ENCODE measurements at places on chromosomes 2 and 18.
A peak's percentile ranks its signal among the peaks of the same experiment; 100 is the strongest.

GRCh38 chr2:40243581-40244187 is 208.2 kb downstream of the SLC8A1 start:
- no peaks in the 10 kb centered on the region for H3K27me3 ChIP-seq
- H3K4me3 ChIP-seq = no peak overlapping the region
- H3K4me1 ChIP-seq = no peaks in the 10 kb centered on the region
- H3K36me3 ChIP-seq = no peaks in the 10 kb centered on the region
- H3K27ac ChIP-seq = no peak overlapping the region

- no peak overlapping the region for H3K27ac ChIP-seq
- no peak for DNase-seq
- no peak overlapping the region for H3K4me3 ChIP-seq
- H3K4me1 ChIP-seq = no peaks in the 10 kb centered on the region
Measured at GRCh38 chr18:46764586-46764985, 7.7 kb upstream of the ST8SIA5 start.

- H3K4me1 ChIP-seq = peaks cover 37% of the 10 kb centered on the region
- H3K27ac ChIP-seq = no peak overlapping the region
- H3K27me3 ChIP-seq = no peaks in the 10 kb centered on the region
- no peaks in the 10 kb centered on the region for H3K36me3 ChIP-seq
- H3K4me3 ChIP-seq = no peak overlapping the region
- peak; percentile 4 for DNase-seq
Measured at GRCh38 chr2:37713258-37713700, 41.8 kb upstream of the CDC42EP3 start.

DNA sequence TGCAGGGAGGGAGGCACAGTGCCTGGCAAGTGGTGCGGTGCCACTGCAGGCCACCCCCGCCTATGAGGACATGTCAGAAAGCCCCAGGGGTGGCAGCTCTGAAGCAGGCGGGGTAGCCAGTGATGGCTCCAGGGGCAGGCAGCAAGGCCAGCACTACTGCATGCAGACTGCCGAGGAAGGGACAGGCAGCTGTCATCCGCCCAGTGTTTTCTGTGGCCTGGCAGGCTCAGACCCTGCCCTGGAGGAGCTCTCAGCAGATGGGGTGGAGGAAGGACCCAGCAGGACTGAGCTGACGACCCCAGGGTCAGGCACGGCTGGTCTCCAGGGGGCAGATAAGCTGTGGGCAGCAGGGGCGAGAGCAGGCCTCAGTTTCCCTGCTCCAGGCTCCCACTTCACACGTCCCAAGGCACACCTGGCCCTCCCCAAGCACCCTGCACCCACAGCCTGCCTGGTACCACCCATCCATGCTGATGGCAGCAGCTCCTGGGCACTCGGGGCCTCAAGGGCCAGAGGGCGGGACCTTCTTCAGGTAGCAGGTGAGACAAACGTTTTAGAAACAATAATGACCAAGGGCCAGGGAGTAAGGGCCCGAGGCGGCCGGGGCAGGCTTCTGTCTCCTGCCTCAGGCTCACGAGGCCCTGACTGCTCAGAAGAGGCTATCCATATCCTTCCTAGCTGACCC is 48.5 kb downstream of the HS6ST1 start:
- DNase-seq = no peak
- H3K36me3 ChIP-seq = no peaks in the 10 kb centered on the region
- H3K4me3 ChIP-seq = no peak overlapping the region
- H3K4me1 ChIP-seq = peaks cover 9% of the 10 kb centered on the region
- no peak overlapping the region for H3K27ac ChIP-seq

DNA sequence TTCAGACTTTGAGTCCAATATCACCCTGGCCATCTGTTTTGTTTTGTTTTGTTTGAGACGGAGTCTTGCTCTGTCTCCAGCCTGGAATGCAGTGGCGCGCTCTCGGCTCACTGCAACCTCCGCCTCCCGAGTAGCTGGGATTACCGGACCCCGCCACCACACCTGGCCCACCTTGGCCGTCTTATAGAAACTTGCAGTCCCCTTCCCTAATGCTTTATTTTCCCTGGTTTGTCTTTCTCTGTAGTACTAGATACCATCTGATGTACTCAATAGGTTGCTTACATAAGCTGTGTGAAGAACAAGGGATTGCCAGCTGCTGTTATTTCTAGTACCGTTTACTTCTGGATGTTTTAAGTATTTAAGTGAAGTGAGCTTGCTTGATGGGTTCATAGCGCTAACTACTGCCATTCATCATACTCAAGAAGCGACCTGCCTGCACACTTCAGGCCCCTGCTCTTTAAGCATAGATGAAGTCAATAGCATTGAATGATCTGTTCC is 1.2 kb downstream of the RPL31 start:
- peaks cover 44% of the 10 kb centered on the region for H3K36me3 ChIP-seq
- no peak for DNase-seq
- peak overlapping the region; percentile 91 for H3K27ac ChIP-seq
- H3K4me3 ChIP-seq = peak overlapping the region; percentile 97
- peaks cover 37% of the 10 kb centered on the region for H3K4me1 ChIP-seq
- no peaks in the 10 kb centered on the region for H3K27me3 ChIP-seq
